Renal cortex interstitium (tissue), 15 donors: ENCODE measurements at places on chromosomes 6 and 20.

DNA sequence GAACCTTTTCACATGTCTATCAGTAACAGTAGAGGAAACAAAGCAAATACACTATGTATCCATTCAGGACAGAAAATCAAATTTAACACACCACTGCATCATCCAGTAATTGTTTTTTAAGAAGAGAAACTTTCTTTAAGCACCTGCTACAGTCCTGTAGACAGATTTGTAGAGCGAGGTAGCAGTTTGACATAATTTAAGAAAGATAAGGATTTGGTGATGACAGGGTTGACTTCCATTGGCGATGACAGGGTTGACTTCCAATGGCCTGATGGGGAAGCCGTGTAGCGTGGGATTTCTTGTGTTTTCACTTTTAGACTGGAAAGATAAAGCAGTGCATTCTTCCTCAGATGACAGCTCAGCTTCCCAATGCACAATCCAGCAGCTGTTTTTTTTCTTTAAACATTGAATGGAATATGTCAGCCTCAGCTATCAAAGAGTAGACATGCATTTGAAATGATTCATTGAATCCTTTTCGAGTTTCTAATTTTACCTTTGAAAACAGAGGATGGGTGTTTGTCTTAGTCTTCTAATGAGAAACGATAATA, 68.5 kb downstream of the ECT2L start:
- no peak for DNase-seq

GRCh38 chr6:71510057-71510713, 221.6 kb downstream of the OGFRL1 start:
- DNase-seq, result peak; percentile 63

GRCh38 chr6:8110725-8111124, 8.4 kb upstream of the EEF1E1 start:
- DNase-seq, result no peak

DNA sequence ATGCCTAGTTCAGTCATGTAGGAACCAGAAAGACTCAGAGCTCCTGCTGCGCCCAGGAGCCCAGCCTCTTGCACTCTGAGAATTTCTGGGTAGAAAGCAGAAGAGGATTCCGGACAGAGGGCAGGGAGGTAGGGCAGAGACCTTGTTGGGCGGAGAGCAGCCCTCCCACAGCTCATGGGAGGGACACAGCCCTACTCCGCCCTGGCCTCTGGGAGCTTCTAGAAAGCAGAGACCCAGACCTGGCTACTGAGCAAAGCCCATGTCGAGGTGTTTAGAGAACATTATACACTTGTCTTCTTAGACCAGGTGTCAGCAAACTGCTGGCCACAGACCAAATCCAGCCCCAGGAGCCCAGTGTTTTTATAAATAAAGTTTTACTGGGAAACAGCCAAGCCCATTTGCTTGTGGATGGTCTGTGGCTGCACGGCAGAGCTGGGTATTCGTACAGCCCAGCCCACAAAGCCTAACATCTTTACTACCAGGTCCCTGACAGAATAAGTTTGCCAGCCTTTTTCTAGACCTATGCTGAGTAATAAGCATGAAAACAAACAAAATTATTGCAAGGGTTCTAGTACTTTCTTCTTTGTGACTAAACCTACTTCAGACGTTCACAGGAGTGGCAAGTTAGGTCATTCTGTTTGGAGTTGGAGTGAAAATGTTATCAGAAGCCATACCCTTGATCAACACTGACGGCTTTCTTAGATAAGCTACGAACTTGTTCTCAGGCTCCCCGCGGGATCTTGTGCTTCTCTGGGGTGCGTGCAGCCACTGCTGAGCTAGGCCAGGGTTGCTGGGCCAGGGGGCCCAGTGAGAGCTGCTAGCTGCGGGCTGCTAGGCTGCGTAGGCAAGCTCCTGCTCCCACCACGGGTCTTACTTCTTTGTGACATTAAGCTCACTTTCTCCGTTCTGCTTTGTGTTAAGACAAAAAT, 235.1 kb upstream of the FOXQ1 start:
- DNase-seq, result no peak

- DNase-seq, result no peak
These were observed 122.2 kb downstream of the AFG1L start for GRCh38 chr6:108417027-108417426.

GRCh38 chr6:21922086-21922485, 328.5 kb downstream of the SOX4 start:
- DNase-seq, result no peak
